H7 (cell line): ENCODE measurements at places on chromosomes 2 and 18. TPM values are rescaled to one million over a fixed set of nuclear protein-coding genes. Genes with fewer than 3 reads are reported as not detected.

SERPINB13 gene
- total RNA-seq, result not detected in 2 replicates

PPP1R1C gene
- 0.89 and 1.3 TPM in 2 replicates for total RNA-seq

TBR1 gene
- total RNA-seq, result under 0.01 and 0.37 TPM in 2 replicates

MSTN gene
- not detected in 2 replicates for total RNA-seq

VAMP8 gene
- total RNA-seq, result 17.7 and 33.0 TPM in 2 replicates

MRPL30 gene
- 39.3 and 49.0 TPM in 2 replicates for total RNA-seq

GRCh38 chr18:3329471-3329870, 67.5 kb downstream of the MYL12B start:
- DNase-seq, result no peak

DNA sequence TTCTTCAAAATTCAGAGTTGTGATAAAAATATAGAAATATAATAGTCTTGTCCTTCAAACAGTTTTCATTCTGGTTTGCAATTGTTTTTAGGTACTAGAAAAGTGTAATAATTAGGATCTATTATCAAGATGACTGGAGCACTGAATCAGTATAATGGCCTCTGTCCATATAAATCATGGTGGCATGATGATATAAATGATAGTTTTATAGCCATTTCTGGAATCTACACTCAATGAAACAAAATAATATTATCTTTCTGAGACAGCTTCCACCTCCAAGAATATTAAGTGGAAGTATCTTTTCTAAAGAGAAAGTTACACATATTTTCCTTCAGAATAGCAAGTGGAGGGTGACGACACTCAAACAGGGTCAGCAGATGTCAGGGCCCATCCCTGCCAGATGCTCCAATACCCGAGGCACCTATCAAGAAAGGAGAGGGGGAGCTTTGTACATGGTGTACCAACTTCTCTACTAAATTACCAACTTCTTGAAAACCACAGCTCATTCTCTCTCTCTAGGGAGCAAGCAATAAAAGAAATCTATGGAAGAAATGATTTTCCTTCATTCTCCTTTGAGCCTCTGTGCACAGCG, 882.7 kb upstream of the CHAC2 start:
- no peak for DNase-seq

DNA sequence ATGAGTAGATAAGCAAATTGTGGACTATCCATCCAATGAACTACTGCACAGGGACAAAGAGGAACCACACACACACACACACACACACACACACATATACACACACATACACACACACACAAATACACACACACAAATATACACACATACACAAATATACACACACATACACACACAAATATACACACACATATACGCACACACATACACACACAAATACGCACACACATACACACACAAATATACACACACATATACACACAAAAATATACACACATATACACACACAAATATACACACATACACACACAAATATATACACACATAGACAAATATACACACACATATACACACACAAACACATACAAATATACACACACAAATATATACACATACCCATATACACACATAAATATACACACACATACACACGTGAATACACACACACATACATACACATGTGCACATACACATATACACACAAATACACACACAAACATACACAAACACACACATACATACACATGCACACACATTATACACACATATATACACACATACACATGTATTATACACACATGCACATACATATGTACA, 19.8 kb upstream of the EFHD1 start:
- DNase-seq, result no peak

DNA sequence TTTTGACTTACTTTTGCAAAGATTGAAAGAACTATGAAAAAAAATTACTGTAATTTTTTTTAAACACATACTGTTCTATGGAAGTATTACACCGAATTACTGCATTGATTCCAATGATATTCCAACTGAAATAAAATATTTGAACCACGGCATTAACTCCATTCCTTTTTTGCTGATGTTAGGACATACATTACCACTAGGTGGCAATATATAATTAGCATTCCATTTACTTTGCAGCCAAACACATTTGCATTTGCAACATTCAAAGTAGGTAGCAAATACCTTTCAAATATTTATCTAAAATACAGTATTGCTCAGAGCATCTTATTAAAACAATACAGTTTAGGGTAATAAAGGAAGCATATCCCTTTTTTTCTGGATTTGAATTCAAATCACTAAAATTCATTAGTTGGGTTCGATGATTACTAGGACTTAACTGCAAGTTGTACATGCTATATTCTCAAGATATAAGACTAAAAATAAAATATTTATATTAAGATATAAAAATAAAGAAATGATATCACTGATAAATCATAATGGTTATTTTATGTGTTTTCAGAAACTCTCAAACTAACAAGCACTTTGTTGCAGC, 31.3 kb downstream of the LANCL1 start:
- no peak for DNase-seq

DNA sequence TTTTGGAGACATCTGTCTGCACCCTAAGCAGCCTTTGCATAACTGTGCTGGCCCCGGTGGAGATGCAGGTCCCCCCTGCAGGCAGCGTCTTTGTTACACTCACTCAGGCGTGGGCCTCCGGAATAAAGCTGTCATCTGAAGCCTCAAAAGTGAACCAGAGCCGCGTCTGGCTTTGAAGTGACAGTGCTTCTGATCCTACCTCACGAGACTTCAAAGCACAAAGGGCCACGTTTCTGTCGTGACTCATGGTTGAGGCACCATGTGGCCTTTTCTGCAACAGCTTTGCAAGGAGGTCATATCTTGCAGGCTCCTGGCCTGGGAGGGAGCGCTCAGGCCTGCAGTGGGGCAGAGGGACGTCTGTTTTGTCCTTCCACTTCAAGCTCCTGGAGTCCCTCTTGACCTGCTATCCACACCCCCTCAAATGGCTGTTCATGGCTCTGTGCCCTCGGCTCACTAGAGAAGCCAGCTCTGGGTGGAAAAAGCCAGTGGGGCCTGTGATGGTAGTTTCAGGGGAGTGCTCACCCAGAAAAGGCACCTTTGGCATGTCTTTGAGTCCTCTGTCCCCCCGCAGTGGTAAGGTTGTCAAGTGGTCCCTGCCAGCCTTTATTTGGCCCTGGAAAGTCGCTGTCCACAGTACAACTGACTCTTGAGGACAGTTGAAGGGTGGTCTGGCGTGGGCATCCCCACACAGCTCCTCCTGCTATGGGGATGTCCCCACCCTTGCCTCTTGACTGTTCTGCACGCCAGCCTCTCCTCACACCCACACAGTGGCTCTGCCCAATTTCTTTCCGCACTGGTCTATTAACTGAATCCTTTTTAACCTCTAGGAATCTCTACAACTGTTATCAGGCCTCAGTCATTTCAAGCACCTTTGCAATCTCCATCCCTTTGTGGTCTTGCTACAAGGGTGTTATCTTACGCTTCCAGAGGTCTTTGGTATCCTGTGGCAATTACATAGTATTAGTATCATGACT, 19.3 kb downstream of the GPR55 start:
- peak; percentile 56 for DNase-seq

DNA sequence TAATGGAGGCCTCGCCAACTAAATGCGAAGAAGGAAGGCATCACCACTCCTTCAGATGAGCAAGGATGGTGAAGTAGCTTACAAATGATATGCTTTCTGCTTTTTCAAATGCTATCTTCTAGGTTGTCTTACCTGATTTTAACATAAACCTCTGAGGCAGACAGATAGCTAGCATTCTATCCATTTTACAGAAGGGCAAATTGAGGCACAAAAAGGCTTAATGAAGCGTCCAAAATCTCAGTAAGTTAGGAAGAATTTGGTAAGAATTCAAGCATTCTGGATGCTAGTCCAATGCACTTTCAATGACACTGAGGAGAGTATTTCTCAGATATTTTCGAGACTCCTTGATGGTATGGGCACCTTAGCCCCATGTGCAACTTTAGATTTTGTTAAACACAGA, 81.8 kb downstream of the LRP2 start:
- no peak for DNase-seq

DNA sequence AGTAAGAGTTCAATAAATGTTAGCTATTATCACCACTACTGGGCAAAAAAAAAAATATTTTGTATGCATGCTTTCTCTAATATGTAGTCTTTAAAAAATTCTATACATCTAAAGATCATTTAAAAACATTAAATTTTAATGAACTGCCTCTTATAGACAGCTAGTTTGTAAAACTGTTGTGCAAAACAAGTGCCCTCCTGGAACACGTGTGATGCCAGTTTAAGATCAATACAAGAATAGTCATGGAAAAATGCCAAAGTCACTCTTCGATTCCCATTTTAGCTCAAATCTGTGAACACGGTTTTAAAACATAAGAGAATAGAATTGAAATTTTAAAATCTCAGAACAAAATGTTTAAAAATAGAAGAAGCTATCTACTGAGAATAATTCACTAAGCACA, 242.5 kb upstream of the SMAD7 start:
- no peak for DNase-seq

- no peak for DNase-seq
Observed at GRCh38 chr2:198753101-198753500, 704.6 kb downstream of the SATB2 start.

GRCh38 chr18:53796040-53796729, 428.3 kb downstream of the MBD2 start:
- no peak for DNase-seq

DNA sequence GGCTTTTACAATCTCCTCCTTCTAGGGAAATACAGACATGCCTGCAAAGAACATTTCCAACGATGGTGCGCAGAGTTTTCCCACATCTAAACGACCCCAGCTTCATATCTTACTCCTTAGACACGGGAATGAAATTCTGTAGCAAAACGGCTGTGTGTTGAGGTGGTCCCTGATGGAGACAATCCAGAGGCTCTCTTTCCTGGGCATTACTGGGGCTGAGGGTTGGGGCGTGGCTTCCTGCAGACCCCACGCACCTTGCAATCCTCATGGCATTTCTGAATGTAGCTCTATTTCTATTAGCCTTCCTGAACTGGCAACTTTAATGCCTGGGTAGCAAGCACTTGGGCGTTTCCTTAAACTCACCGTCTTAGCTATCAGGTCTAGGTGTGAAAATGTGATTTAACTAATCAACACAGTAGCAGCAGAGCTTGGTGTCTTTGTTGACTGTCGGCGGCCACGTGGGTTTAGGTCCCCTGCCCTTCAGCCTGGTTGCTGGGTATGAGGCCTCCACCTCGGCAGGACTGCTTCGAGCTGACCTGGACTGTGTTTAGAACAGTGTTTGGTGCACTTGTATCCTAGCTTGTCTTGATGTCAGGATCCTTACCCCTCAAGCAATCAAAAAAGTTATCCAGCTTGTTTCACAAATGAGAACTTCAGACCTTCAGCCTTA, 242.8 kb downstream of the GBX2 start:
- DNase-seq, result no peak

DNA sequence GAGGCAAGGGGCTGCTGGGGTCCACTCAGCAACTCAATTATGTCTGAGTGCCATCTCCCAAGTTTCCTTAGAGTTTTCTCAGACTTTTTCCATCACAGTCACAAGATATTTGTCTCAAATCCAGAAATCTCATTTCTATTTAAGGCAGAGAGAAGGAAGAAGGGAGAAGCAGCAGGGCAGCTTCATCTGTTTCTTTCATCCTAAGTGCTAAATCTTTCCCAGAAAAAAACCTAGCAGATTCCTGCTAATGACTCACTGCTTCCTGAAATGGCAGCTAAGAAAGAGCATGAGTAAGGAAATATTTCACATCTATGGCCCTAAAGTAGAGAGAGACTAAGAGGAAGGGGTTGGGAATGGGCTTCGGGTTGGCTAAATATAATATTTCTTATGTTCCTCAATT, 88.0 kb downstream of the KYNU start:
- no peak for DNase-seq

DNA sequence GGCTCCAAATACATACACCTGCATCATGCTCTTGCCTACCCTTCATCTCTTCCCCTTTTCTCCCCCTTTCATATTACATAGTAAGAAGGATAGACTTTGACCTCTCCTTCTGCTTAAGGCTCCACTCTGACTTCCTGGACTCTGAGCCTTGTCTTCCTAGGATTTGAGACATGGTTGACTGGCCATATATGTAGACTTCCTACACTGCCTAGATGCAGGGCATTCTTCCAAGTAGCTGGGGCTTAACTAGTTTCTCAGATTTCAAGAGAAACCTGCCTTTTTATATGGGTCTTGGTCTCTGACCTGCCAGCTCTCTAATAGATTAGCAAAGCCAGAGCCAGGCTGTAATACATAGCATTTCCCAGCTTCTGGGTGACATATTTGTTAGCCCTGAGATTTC, 35.4 kb upstream of the CYP26B1 start:
- DNase-seq, result no peak

GRCh38 chr2:28602751-28603639, 107.1 kb downstream of the PLB1 start:
- no peak for DNase-seq

DNA sequence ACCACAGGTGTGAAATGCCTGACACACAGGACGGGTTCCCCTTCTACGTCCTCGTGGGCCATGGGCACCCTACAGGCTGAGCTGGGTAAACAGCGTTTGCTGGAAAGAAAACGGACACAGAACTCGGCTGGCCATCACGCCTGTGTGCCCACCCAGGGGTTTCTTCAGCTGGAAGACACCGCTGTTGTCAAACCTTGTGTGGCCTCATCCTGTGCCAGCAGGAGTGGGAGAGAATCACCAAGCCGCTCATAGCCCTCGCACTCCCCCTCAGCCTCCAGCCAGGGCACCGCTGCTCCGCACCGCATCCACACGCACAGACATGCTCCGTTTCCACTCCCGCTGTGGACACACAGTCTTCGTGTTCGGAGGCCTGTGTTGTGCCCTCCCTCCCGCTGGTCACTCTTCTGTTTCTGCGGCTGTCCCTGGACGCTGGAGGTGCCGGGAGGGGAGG, 161.4 kb downstream of the PXDN start:
- DNase-seq, result no peak

- DNase-seq, result no peak
Observed at GRCh38 chr2:201698588-201699226, at the start of gene MPP4. MPP4 (minus strand) TSS chr2:201698644; CDS start chr2:201693954, 4,690 bp downstream.

GRCh38 chr2:100940240-100940639, 61.8 kb upstream of the RPL31 start:
- no peak for DNase-seq

DNA sequence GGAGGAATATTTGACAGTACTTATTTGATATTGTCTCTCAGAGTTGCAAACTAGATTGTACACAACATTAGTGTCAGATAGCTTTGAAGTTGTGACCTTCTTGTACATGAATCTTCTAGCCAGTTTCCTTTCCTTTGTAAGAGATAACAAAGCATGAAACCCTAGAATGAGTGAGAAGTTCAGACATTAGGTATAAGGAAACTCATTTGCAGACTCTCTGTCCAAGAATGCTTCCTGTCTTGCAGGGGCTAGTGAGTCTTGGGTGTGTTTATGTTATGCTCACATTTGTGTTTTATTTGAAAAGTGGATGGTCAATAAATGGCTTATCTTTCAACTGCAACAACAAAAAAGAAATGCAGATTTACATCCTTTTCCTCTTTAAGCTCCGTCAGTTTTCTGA, 1.4 kb downstream of the BOD1L2 start:
- no peak for DNase-seq

GRCh38 chr2:233992513-233993217, 57.8 kb upstream of the SPP2 start:
- no peak for DNase-seq

DNA sequence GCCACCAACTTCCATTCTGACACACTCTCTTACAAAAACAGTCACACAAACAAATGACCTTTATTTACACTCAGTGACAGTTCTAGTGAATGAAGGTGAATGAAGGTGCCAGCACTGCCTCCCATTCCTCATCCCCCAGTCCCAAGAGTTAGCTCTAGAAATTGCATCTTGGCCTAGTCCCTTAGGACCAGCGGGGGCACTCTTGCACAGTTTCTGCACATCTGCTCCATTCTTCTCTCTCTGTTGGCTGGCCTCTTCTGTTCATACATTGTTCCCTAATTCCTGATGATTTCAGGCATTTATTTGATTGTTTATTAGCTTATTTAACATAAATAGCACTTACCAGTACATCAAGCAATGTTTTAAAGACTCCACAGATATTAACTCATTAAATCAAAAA, 30.9 kb downstream of the GAREM1 start:
- peak; percentile 16 for DNase-seq
